ENCODE measurements at places on chromosomes 13 and 19.

DNA sequence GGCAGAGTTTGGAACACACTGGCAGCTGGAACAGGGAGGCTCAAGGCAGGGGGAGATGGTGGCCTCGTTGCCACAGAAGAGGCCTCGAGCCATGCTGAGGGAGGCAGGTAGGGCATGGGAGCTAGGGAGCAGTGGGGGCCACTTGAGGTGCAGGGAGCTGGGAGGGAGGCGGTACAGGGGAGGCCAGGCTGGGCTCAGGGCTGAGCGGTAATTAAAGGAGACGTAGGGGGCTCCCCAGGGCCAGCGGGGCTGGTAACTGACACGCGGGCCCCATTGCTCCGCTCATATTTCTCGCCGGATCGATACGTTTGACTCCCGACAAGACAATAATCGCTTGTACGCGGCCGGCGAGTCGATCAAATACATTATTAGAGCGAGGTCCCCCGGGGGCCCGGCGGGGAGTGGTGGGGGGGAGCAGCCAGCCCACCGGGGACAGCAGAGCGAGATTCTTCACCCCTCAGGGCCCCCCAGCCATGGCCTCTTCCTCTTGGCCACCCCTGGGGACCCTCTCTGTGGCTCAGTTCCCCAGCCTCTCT, 2.4 kb upstream of the POU2F2 start:
- DNase-seq, result no peak

DNA sequence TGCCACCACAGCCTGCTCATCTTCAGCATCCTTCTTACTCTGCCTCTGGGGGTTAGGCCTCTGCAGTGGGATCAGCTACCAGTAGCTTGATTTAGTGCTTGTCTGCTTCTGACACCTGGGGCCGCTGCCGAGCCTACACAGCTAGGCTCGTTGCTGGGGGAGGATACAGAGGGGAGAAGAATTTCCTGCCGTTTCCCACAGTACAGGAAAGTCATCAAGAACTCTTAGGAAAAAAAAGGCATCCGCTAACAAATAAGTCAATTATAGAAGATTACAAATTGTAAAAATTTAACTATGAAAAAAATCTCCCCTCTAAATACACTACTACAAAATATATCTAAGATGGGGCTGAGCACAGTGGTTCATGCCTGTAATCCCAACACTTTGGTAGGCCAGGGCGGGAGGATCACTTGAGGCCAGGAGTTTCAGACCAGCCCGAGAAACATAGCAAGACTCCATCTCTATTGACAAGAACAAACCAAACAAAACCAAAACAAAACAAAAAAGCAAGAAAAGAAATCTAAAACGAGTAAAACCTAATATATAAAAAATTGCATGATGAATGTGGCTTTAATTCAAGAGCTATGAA, 26.7 kb downstream of the LATS2 start:
- DNase-seq, result no peak

- peak; percentile 26 for DNase-seq
Observed at GRCh38 chr13:45339867-45340266, 1.1 kb downstream of the TPT1 start.

DNA sequence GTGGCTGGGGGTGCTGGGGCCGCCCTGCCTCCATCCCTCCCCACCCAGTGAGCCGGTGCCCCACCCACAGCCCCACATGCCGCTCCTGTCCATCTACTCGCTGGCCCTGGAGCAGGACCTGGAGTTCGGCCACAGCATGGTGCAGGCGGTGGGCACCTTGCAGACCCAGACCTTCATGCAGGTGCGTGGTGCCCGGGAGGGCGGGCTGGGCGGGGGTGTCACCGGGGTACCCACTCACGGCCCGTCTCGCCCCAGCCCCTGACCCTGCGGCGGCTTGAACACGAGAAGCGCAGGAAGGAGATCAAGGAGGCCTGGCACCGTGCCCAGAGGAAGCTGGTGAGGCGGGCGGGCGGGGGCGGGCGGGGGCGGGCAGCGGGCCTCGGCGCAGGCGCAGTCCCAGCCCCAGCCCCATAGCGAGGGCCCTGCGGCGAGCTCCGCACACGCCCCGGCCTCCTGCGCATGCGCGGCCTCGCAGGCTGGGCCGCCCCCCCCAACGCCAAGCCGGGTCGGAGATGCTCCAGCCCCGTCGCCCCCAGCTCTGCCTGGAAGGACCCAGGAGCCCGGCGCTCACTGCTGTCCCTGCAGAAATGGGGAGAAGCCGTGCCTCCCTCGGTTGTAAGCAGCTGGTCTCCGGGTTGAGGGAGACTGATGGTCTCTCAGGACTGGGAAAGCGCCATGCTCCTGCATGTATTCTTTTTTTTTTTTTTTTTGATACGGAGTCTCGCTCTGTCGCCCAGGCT, 7.7 kb downstream of the ARHGAP45 start:
- peak; percentile 74 for DNase-seq

DNA sequence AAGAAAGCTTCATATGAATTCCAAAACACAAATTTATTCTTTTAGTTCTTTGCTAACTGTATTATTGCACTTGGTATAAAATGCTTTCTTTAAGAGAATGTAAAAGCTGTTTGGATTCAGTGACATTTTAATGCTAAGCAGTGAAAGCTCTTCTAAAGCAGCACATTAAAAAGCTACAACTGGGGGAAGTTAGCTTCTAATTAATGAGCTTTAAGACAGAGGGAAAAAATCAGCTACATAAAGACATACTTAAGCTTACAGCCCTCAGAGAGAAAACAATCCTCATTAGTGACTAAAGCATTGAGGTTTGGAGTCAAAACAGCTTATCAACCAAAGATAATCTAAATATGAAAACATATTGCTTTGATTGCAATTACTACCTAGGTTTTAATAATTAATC, 1222.2 kb upstream of the SPRY2 start:
- no peak for DNase-seq

- DNase-seq, result no peak
Observed at GRCh38 chr19:7692417-7693088, 9.4 kb downstream of the FCER2 start.

DNA sequence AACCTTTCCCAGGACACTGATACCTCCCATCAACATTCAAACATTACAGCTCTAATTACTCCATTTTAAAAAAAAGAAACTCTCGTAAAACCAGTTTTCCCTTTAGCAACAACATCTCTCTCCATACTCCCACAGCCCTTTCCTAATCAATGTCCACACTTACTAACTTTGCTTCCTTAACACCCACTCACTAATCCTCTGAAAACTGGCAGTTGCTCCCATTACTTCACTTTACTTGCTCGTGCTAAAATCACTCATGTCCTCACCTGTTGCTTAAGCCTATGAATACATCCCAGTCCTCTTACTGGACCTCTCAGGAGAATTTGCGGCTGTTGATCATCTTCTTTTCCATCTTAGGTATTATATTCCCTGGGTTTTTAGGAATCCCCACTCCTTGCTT, 44.8 kb downstream of the RBM26 start:
- DNase-seq, result no peak

- DNase-seq, result no peak
Observed at GRCh38 chr13:45747071-45747470, 45.0 kb downstream of the CBY2 start.

DNA sequence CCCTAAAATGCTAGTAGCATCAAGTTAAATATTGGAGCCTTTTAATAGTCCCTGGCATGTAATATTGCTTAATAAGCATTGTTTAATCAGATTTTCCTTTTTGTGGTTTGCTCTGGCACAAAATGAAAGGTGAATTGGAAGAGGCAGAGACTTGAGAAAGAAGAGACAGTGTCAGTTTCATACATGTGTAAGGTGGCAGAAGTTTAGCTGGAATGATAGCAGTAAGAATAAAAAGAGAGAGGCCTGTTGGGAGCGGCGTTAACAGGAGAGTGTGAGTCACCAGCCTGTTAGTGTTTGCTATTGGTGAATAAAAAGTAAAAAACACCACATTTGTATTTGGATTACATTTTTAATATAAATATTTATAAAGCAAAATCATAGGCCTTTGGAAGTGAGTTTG, 145.3 kb downstream of the PDS5B start:
- no peak for DNase-seq

DNA sequence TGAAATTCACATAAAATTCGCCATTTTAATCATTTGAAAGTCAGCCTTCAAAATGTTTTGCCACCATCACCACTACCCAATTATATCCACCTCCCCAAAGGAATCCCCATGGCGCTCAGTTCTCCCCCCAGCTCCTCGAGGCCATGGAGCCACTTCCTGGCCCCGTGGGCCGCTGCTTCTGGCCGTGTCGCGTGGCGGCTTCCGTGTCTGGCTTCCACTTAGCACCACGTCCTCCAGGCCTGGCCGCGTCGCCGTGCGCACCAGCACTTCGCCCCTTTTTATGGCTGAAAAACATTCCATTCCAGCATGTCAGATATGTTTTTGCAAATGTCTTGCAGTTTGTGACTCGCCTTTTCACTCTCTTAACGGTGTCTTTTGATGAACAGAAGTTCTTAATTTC, 46.7 kb upstream of the DCUN1D2 start:
- DNase-seq, result no peak

DNA sequence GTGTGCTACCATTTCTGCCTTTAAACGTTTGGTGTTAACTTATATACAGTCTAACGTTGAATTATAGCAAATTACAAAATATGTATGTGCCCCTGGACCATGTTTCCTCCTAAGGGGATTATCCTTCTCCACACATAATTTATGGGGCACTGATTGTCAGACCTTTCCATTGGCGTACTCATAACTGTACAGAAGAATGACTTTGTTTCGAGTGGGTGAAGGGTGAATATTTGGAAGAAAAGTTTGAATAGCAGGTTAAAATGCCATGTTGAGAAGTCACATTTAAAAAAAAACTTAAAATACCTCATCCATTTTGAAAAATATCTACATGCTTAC, 58.8 kb downstream of the SLC10A2 start:
- no peak for DNase-seq

- no peak for DNase-seq
Observed at GRCh38 chr13:33879118-33879517, 61.2 kb downstream of the RFC3 start.

- DNase-seq, result no peak
Observed at GRCh38 chr19:9075064-9075949, 11.6 kb upstream of the OR1M1 start.

- DNase-seq, result no peak
Observed at GRCh38 chr19:12769689-12770088, 5.7 kb downstream of the HOOK2 start.

GRCh38 chr13:45713721-45714120, 11.6 kb downstream of the CBY2 start:
- DNase-seq, result no peak

DNA sequence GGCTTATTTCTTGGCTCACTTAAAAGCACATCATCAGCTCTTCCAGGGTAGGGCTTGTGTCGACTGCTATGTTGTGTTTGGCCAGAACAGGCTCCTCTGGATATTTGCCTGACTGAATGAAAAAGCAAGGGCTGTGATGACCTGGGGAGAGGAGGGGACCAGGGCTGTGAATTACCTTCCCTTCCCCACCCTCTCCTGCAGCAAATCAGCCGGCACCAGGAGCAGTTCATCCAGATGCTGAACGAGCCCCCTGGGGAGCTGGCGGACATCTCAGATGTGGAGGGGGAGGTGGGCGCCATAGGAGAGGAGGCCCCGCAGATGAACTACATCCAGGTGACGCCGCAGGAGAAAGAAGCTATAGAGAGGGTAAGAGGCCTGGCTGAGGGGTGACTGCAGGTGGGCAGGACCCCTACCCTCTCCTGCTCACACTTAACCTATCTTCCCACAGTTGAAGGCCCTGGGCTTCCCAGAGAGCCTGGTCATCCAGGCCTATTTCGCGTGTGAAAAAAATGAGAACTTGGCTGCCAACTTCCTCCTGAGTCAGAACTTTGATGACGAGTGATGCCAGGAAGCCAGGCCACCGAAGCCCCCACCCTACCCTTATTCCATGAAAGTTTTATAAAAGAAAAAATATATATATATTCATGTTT, 4.4 kb downstream of the GADD45GIP1 start:
- DNase-seq, result no peak
